ENCODE measurements at places on chromosomes 2 and 18.

- no peak for DNase-seq
Measured at GRCh38 chr2:161164161-161164560, 3.9 kb downstream of the TANK start.

DNA sequence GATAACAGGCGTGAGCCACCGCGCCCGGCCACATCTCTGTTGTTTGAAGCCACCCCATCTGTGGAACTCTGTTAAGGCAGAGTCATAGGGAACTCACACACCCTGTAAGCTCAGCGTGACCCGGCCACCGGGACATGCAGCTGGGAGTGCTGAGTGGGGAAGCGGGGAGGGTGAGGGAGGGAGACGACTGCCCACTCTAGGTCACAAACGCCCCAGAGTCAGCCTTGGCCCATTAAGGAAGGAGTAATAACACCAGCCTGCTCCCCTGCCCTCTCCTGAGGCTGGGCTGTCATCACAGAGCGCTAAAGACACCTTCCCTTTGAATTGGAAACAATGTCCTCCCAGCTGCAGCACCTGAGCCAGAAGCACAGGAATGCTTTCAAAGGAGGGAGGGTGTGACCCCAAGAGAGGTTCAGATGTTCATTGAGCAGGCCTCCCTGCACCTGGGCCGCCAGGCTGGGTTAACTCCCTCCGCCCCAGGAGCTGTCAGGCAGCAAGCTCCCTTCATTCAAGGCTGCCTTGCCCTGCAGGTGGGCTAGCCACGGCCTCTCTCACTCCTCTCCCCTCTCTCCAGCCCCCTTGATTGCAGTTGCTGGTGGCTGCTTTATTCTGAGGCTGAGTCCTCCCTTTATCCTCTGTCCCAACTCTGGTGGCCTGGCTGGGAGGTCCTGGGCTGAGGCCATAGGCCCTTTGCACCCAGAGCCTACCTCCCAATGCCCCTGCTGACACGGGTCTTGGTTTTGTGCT lies 77.2 kb upstream of the HPCAL1 start:
- peak; percentile 48 for DNase-seq

DNA sequence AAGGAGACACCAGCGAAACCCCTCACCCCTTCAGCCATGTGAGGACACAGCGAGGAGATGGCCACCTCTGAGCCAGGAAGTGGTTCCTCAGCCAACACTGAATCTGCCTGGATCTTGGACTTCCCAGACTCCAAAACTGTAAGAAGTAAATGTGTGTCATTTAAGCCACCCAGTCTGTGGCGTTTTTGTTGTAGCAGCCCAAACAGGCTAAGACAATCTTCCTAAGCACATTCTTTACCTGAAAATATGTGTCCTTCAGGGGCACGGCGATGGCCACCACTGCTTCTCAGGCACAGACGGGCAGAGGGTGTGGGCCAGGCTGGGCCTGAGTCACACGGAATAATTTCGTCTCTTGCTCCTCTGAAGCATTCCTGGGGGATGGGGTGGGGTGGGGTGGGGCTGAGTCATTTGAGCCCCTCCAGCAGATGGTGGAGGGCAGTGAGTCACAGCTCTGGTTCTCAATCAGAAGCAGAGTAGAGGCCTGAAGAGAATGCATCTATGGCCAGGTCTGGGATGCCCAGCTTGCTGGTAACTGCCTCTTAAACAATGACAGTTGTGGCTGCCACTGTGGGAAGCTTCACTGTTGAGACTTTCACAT lies 142.4 kb downstream of the CAPN13 start:
- DNase-seq: no peak

DNA sequence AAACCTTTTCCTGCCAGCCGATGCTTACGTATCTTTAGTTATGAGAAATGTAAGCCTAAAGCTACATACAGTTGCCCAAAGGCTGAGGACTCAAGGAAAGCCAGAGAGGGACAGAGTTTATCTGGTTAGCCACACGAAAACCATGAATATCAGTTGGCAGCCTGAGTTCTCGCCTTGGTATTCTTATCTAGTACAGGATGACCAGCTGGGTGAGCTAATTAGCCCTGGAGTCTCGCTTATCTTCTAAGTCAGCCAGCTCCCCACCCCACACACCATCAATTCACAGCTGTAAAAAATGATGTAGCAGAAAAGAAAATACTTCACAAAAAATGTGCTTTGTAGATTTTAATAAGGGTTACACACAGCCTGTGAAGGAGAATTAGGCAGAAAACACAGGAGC lies 617.5 kb upstream of the SOX11 start:
- DNase-seq: no peak

GRCh38 chr2:185318271-185318724 lies 420.3 kb upstream of the FSIP2 start:
- DNase-seq: no peak

DNA sequence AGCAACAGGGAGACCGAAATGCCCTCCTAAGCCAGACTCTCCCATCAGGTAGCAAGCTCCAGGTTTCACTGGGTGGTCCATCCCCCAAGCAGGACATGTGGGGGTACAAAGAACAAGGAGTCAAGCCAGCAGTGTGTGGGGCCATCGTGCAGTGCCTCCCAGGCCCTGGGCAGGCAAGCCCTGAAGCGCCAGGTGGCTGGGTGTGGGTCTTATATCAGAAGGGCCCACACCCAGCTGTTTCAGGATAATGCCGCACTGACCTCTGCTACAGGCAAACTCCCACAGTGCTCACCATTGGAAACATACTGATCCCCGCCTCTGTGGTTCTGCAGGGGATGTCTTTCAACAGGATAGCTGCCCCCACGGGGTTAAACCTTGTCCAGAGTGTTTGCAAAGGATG lies 174.2 kb upstream of the SMAD2 start:
- no peak for DNase-seq

- DNase-seq: no peak
Measured at GRCh38 chr2:15385184-15385583, 175.9 kb downstream of the NBAS start.

DNA sequence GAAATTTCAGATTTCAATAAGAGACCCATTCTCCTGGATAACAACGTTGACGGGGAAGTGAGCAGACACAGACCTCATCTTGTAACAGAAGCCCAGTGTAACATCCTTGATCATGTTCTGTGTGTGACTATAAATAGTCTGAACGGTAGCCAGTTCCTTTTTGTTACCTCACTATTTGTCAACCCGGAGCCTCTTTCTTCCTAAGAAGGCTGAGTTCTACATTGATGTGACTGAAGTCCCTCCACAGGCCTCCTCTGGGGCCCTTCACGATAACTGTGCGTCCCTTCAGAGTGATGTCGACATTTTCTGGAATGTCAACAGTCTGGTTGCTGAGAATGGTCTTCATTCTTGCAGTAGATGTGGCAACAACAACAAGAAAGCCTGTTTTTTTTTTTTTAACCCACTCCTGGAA lies 6.3 kb upstream of the PLEKHM3 start:
- peak; percentile 22 for DNase-seq

GRCh38 chr2:119516121-119516520 lies 8.2 kb downstream of the SCTR start:
- no peak for DNase-seq

DNA sequence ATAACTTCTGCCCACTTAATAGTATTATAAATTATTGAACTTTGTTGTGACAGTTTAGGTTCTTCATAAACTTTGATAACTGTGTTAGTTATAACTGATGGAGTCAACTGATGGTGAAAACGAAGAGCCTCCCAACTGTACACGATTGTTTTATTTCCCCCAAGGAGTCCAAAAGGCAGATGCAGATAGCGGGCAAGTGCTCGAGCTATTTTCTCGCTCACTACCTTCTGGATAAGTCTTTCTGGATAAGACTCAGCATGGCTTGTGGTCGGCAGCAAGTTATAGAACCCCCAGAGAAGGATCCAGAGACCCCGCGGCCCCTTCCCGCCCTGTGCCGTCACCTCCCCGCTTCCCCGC lies 517 bp downstream of the GCFC2 start:
- DNase-seq: no peak

- peak; percentile 71 for DNase-seq
Measured at GRCh38 chr2:98909317-98910211, 26.5 kb downstream of the CRACDL start.

GRCh38 chr18:23890589-23890988 lies 124.0 kb upstream of the TTC39C start:
- DNase-seq: no peak

- no peak for DNase-seq
Measured at GRCh38 chr2:149825473-149825872, 237.9 kb upstream of the MMADHC start.

DNA sequence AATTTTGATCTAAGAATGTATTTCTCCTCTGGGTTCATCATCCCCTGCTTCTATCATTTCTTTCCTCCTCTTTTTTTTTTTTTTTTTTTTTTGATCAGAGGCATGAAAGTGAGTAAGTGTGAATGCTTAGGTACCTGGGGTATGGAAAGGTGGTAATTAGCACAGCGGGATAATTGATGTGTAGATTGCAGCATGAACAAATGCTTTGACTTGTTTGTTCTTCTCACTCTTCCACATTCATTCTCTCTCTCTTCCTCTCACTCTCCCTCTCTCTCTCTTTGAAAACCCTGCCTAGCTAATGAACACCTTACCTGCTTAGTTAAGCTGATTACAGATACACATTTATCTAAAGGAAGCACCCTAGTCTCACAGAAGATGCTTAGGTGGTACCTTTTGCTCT lies 74.7 kb downstream of the ZEB2 start:
- no peak for DNase-seq

All from femur (tissue), 1 donor.